ENCODE measurements at places on chromosomes 5 and 9.

DNA sequence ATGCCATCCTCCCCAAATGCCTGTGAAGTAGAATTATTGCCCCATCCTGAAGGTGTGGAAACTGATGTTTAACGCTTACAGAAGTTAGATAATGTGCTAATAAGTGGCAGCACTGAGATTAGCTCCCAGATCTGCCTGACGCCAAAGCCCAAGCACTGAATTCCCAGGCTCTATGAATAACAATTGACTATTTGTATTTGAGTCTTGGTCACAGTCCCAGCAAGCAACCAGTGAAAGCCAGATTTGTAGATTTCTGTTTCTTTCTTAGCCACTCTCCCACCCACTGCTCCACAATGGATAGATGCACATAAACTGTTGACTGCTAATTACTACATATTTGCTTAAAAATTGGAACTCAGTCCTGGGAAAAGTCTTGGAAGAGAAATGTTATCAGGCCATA lies 34.4 kb downstream of the FAM240B start:
- DNase-seq = no peak

DNA sequence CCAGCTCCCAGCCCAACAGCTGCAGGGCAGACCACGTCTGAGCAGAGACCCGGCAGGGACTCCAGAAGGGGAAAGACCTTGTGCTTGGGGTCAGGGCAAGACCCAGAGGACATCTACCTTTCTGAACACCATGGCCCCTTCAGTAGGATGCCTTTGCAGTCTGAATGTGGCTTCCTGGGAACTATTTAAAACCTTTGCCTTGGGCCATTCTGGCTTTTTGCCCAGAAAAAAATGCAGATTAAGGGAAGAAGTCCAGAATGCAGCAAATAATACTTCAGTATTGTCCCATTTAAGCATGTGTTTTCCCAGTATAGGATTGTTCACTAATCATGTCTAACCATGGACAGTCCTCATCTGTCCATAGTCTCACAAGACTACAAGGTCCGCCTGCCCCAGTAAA lies 67.5 kb upstream of the ERCC6L2 start:
- no peak for DNase-seq

GRCh38 chr9:24832307-24832706 lies 286.6 kb upstream of the IZUMO3 start:
- no peak for DNase-seq

DNA sequence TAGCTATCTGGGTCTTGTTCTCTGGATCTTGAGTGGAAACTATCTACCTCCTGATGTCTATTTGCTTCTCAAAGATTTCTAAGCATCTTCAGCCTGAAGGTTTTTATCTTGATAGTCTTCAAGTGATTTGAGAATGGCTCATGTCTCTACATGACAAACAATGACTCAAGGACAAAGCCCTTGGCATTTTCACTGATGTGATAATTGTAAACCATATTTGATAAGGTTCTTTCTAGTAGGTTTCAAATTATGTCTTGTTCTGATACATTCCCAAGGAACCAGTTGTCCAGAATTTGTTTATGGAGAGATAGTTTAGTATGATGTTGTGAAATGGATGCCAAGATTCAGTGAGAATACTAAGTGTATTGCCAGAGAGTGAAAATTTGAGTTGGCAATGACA lies 1079.3 kb upstream of the CDH9 start:
- DNase-seq = no peak

DNA sequence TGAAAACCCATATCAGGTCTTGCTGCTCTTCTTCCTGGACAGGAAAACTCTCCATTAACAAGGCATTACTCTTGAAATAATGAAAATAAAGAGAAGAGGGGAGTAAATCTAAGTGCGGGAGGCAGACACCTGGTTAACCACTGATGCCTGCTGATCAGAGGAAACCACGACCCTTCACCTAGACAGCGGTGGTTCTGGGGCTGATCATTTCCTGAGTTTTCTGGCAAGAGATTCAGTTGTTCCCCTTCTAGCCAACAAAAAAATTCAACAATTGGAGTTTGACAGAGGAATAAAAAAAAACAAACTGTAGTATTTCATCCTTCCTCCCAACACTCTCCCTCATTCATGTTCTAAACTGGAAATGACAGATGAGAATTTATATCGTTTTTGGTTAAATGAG lies 3.0 kb downstream of the RLN2 start:
- DNase-seq = no peak

DNA sequence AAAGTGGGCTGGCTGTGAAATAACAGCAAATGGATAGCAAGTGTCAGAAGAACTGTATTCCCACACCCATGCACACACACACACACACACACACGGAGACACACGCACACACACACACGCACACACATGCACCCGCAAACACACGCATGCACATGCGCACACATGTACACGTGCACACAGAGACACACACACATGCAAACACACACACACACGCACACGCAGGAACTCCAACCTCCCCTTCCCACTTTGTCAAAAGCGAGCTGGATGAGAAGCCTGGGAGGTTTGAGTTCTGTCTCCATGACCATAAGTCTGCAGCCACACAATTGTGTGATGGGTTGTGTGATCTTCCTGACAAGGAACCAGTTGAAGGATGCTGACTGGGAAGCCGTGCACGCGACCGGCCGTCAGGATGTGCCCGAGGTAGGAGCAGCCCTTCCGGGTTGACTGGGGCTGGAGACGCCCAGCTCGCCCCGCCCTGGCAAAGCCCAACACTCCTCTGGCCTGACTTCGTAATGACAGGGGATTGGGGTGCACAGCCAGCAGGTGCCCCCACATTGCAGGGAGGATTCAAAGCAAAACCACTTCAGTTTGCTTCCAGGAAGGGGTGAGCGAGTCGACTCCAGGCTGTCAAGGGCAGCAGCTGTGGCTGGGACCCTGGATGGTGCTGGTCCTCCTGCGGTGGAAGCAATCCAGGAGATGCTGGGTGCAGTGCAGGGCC lies 29.3 kb upstream of the NKD2 start:
- DNase-seq = no peak

- DNase-seq = no peak
These were observed 57.0 kb downstream of the TRPC7 start for GRCh38 chr5:136308212-136308795.

Measured in NCI-H2081 (cell line).